Kidney (tissue), 22 donors: ENCODE measurements at places on chromosomes 3 and 15. TPM values are rescaled to one million over a fixed set of nuclear protein-coding genes. Genes with fewer than 3 reads are reported as not detected.
A peak's percentile ranks its signal among the peaks of the same experiment; 100 is the strongest.

DNA sequence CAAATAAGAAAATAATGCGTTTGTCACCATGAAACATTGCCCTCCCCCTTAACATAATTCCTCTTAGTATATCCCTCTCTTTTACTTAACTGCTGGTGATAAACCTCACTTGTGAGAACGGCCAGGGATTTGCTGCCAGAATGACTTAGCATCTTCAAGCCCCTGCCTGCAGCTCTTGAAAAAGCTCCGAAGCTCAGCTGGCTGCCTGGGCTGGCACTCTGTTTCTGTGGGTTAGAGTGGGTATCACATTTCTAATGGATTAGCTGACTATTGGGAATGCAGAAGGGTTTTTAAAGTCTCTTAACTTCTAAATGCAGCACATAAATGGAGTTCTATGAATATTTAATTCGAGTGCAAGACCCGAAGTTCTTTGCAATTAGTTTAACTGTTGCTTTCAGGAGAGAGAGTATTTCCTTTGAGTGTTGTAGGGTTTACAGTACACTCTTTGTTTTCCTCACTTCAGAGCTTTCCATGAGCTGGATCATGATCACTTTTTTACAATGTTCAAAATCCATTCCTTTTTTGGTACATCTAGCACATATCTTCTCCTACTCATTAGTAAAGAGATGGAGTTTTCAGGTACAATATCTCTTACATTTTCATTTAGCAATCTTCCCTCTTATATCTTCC lies 124.7 kb upstream of the RBMS3 start:
- DNase-seq, result peak; percentile 22

DNA sequence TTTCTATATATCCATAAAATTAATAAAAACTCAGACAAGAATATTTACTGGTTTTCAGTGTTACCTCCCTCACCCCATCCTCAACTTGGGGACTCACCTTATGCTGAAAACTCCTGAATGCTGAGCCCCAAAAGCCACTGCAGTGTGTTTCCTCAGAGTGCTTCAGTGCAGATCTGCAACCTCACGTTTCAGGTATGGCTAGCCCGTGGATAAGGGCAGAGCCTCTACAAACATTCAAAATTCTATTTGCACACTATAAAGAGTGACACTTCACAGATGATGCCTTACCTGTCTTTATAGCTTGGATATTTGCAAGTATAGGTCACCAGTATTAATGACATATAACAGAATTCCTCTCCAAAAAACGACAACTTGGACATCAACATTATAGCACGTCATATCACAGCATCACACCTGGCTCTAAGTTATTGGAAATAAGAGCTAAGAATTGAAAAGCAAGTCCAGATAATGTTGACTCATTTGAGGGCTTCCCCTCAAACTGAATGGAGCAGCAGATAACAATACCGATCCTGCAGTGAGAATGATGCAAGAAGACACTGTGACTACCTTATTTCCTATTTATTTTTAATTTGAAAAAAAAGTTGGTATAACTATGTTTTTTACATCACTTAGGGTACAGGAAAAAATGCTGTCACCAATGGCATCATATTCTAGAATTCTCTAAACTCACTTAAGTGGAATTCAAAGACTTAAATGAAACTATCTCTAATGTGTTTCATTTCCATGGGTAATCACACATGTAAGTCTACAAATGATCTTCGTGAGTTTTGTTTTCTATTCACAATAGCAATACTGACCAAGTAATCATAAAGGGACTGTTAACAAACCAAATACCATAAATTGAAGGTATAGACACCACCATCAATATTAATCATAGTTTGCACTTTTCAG lies 40.7 kb upstream of the RSL24D1 start:
- no peak for DNase-seq

GRCh38 chr3:13477943-13478342 lies 2.2 kb upstream of the HDAC11 start:
- DNase-seq, result no peak

OR5K2 gene
- total RNA-seq, result not detected

CSPG5 gene
- 0.16 TPM for total RNA-seq
